Fibroblast of lung (primary cell): ENCODE measurements at places on chromosomes 5 and 9. TPM values are rescaled to one million over a fixed set of nuclear protein-coding genes. Genes with fewer than 3 reads are reported as not detected.

Gene ATP10B
- polyA plus RNA-seq = not detected in 2 replicates

Gene C5
- polyA plus RNA-seq = 1.9 and 3.0 TPM in 2 replicates

Gene SLC36A3
- not detected in 2 replicates for polyA plus RNA-seq

Gene SERF1A
- 3.8 and 4.9 TPM in 2 replicates for polyA plus RNA-seq

Gene CYSRT1
- 0.19 and 0.25 TPM in 2 replicates for polyA plus RNA-seq

Gene TTC16
- 0.02 TPM in 1 of 2 replicates, not detected in the other for polyA plus RNA-seq

Gene MZB1
- polyA plus RNA-seq = not detected in 2 replicates
